ENCODE measurements at places on chromosomes 7 and 10.

DNA sequence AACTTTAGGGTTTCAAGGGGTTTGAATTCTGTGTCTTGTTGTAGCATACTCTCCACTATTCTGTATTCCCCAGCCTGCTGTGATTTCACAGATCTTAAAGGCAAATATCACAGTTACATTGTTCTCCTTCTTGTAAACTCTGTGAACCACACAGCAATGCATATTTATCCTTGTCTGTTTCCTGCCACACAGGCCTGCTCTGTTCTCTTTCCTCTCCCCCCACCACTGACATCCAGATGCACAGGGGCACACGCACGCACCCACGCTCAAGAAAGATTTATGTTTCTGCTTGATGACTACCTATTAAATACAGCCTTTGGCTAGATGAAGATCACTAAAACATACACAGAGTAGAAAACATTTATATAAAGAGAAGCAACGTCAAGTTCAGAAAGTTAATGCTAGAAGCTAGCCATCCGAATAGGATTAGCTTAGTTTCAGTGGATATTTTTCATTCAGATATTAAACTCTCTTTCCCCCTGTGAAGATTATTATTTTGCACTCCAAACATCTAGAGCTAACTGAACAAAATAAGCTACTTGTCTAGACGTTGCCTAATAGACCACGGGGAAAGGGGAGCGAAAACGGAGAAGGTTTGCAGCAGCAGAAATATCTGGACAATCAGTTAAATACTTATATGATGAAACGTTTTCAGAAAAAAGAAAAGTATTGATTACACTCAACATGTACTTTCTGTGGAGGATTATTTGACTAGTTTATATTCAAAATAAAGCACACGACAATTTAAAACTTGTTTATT, 193.1 kb upstream of the SEMA3C start:
- no peak for DNase-seq

GRCh38 chr7:117011419-117012260, 58.3 kb downstream of the ST7 start:
- DNase-seq = no peak

GRCh38 chr10:63129888-63130287, 3.2 kb upstream of the NRBF2 start:
- no peak for DNase-seq

GRCh38 chr10:96287392-96288105, 16.2 kb upstream of the BLNK start:
- DNase-seq = no peak

DNA sequence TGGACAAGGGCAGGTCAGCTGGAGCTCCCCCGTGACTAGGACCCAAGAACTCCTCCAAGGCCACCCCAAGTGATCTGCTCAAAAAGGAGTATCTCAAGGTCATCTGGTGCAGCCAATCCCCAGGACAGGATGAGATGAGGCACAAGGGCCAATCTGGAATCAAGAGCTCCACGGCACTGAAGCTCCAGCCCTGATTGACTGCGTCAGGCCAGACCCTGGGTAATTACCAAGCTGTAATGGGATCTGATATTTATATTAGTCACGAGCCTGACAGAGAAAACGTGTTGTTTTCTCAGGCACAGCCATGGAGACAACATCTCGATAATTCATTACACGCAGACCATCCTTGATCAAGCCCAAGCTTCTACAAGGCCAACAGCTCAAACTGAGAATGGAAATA, 4.2 kb downstream of the KCNMA1 start:
- no peak for DNase-seq

DNA sequence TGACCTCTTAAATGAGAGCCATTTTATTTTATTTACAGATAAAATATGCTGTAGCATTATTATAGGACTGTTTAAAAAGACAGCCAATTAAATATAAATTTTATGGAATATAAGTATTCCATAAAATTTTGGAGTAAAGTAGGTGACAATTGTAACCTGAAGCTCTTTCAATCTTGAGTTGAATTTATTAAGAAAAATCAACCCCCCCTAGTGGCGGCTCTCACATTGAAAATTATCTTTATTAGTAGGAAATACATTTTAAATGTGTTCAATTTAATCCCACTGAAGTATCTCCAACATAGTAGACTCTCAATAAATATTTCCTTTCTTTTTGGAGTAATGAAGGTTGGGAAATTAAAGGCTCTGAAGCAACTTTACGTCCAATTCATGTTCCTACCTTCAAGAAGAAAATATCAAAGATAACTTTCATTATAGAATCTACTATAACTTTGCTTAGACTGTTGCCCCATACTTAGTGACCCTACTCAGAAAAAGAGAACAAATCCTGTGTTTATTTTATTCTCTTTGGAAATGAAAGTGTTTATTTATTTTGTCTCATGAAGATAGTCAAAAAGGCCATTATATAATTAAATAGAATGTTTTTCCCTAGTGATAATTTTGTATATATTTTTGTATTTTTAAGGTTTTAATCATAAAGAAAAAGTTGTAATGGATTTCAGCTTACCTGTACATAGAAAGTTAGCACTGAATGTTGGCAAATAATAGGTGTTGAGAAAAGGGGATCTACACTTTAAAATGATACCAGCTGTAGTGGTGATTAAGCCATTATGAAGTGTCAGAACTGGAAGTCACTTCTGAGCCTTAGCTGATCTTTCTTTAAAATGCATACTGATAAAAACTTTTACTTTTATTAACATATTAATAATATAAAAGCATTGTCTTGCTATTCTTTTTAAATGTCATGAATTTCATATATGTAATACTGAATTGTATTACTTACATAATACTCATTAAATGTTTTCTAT, 3.3 kb downstream of the AHR start:
- peak; percentile 57 for DNase-seq

DNA sequence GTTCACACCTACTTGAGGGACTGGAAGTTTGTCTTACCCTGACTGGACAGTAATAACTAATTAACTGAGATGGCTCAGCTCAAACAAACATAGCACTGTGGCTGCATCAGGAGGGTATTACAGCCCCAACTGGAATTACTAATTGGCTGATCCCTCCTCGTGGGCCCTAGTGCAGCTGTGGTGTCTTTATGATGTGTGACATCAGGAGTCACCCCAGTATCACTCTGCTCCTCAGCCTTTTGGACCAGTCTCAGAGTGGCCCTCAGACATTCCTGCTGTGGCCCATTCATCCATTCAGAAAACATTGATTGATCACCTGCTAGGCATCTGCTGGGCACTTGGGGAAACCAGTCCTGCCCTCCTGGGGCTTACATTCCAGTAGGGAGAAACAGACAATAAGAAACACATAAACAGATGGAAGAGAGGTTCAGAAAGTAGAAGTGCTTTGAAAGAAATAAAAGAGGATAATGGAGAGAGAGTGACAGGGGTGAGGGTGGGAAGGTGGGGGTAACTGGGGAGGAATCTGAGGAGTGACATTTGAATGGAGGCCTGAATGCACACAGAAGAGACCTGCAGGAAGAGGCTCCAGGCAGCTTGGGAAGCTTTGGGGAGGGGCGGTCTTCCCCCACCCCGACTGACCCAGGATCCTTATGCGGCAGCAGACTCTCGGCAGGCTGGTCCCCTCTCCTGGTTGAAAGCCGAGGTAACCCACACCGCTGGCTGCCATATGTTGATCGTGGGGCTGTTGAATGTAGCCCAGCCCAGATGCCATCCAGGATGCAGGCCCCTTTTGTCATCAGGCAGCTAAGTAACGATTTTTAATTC, 113.1 kb downstream of the C10orf105 start:
- no peak for DNase-seq

GRCh38 chr10:95877881-95878280, 29.9 kb upstream of the CC2D2B start:
- no peak for DNase-seq

DNA sequence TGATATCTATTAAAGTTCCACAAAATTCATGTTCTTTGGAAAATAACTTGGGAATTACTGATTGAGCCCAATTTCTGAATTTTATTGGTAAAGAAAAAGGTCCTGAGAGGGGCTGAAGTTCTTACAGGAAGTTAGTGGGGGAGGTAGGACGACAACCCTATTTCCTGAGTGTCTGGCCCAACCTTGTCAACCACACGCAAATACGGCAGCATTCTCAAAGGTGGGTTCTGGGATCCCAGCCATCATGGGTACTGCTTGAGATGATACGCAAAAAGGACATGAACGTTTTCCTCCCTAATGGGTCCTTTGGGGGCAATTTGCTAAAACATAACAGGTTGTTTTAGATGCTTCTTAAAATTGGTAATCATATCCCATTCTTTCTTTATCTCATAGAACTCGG, 2.7 kb upstream of the PDCD4 start:
- no peak for DNase-seq

- DNase-seq = no peak
Measured at GRCh38 chr7:151674161-151674920, 154.6 kb upstream of the RHEB start.

GRCh38 chr10:113056030-113056429, 106.0 kb downstream of the TCF7L2 start:
- no peak for DNase-seq

- no peak for DNase-seq
Measured at GRCh38 chr7:135669774-135670173, 7.5 kb downstream of the STMP1 start.
